Brain (organoid and tissue), 16 donors: ENCODE measurements at places on chromosomes 5 and 9.

DNA sequence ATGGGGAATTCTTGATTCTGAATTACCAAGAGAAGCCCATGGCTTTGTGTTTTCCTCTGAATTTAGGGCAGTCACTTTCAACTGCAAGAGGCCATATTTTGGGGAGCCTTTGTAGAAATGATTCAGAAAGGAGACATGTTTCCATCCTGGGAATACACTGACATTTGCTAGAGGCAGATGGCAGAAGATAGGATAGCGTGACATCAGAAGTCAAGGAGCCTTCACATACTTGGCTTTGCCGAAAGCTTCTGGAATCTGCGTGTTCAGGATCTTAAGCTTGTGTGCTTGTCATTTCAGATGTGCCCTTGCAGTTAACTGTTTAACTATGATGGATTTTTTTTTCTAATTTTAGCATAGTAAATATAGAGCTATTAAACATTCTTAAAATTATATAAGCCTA is 296.2 kb downstream of the ARHGEF28 start:
- no peak for DNase-seq

- DNase-seq: no peak
These were observed 612.5 kb downstream of the EFNA5 start for GRCh38 chr5:107058235-107058634.

DNA sequence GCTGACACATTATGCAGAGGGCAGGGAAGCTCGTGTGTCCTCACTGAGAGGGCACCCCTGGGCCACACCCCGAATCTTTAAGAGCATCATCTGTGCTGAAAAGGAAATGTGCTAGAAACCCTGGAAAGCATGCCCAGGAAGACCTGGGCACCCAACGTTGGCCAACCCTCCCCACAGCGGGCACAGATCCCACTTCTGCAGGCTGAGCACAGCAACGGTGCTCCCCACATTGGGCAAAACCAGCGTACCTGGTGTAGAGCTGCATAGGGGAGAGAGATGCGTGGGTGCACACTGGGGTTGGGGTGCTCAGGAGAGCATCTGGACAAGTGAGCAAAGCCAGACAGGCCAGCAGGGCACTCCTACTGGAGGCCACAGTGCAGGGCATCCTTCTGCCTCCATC is 32.6 kb downstream of the ROR2 start:
- DNase-seq: no peak

- DNase-seq: no peak
These were observed 43.1 kb upstream of the NAA35 start for GRCh38 chr9:85897848-85898247.

DNA sequence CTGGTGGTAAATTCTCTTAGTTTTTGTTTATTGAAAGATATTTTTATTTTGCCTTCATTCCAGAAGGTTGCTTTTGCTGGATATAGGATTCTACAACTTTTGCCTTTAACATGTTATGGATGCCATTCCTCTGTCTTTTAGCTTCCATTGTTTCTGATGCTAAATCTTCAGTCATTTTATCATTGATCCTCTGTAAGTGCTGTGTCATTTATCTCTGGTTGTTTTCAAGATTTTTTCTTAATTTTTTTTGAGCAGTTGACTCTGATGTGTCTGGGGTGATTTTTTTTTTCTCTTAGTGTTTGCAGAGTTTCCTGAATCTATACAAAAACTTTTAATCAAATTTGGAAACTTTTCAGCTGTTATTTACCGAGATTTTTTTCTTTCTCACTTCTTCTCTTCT is 6.4 kb downstream of the CARD6 start:
- DNase-seq: no peak

DNA sequence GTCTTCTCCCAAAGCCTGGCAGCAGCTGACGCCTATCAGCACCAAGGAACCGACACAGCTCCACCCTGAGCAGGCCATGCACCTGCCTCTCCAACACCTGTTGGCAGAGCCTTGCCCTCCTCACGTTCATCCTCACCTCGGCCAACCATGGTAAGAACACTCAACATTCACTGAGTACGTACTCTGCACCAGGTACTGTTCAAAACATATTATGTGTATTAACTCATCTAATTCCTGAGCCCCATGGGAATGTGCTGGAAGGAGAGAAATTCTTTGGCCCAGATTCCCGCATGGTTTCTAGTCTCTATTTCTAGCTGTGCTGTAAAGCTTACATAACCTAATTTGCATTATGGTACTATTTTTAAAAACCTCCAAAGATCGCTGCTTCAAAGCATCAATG is 86.1 kb downstream of the GPR21 start:
- DNase-seq: peak; percentile 77

DNA sequence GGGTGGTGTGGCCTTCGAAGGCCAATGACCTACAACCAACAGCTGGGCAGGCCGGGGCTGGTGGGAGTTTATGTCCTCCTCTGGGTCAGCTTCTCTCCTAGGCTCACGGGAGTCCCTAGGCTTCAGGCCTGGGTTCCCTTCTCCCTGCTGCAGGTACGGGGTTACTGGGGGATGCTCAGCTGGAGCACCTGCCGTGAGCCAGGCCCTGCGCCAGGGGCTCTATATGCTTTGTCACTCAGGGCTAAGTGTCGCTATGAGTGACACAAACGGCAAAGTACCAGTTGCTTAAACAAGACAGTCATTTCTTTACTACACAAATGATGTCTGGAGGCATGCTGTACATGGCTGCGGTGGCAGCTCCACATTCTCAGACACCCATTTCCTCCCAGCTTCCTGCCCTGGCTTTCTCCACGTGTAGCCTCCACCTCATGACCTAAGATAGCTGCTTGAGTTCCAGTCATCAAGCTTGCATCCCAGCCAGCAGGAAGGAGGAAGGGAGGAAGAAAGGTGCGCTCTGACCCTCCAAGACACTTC is 22.5 kb upstream of the NINJ1 start:
- DNase-seq: no peak

GRCh38 chr9:133514460-133515239 is 10.1 kb downstream of the MYMK start:
- DNase-seq: peak; percentile 48

GRCh38 chr5:81994679-81995078 is 22.9 kb downstream of the ATG10 start:
- no peak for DNase-seq

- no peak for DNase-seq
These were observed 1058.7 kb upstream of the WWC1 start for GRCh38 chr5:167232675-167233311.

GRCh38 chr5:75524071-75524470 is 12.4 kb downstream of the POLK start:
- DNase-seq: no peak

DNA sequence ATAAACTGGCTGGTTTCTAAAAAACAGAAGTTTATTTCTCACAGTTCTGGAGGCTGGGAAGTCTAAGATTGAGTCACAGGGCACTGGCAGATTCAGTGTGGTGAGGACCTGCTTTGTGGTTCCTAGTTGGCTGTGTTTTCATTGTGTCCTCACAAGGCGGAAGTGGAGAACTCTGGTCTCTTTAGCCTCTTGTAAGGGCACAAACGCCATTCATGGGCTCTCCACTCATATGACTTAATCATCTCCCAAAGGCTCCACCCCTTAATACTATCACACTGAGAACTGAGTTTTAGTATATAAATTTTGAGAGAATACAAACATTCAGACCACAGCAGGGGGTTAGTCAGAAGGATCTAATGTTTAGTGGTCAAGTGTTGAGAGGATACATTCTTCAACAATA is 208.2 kb downstream of the SEC61B start:
- no peak for DNase-seq

GRCh38 chr9:136292591-136293448 is 11.1 kb downstream of the CCDC187 start:
- no peak for DNase-seq

DNA sequence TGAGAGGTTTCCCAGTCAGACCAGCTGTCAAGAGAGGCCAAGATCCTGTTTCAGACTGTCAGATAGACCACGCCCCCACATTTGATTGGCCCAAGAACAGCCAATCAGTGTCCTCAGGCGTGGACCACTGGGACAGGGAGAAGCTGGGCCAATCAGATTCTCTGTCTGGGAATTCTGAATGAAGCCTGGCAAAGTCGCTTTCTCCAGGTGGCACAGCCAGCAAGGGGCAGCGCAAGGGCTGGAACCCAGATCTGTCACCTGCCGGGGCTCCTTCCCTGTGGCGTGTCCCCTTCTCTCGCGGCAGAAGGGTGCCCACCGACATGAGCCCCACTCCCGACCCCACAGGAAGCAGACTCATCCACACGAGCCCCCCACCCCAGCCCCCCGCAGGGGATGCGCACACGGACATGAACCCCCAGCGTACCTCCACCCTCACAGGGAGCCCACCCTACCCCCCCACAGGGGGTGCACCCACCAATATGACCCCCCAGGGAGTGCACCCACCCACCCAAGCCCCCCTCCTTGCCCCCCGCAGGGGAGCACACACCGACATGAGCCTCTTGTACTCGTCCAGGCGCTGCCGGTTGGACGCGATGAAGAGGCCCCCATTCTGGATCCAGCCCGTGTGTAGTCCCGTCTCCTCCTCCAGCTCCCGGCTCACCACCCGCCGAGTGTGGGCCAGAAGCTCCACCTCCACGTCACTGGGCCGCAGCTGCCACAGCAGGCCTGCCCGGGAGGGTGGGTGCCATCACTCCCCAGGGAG is 6.1 kb downstream of the SARDH start:
- peak; percentile 25 for DNase-seq

DNA sequence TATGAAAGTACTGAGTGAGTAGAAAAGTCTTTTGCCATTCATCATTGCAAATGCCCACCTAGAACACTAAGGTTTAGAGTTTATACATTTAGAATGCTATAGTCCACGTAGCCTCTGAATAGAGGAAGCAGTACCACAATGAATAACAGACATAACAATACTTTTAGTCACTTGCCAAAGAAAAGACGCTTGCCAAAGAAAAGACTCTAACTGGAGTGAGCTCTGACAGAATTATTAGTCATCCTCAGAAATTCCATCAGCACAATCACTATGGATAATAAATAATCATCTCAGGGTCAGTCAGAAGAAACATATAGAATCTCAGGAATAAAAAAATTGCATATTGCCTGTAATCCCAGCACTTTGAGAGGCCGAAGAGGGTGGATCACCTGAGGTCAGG is 168.5 kb upstream of the TARS1 start:
- no peak for DNase-seq

GRCh38 chr5:31186672-31187267 is 6.7 kb upstream of the CDH6 start:
- peak; percentile 64 for DNase-seq

DNA sequence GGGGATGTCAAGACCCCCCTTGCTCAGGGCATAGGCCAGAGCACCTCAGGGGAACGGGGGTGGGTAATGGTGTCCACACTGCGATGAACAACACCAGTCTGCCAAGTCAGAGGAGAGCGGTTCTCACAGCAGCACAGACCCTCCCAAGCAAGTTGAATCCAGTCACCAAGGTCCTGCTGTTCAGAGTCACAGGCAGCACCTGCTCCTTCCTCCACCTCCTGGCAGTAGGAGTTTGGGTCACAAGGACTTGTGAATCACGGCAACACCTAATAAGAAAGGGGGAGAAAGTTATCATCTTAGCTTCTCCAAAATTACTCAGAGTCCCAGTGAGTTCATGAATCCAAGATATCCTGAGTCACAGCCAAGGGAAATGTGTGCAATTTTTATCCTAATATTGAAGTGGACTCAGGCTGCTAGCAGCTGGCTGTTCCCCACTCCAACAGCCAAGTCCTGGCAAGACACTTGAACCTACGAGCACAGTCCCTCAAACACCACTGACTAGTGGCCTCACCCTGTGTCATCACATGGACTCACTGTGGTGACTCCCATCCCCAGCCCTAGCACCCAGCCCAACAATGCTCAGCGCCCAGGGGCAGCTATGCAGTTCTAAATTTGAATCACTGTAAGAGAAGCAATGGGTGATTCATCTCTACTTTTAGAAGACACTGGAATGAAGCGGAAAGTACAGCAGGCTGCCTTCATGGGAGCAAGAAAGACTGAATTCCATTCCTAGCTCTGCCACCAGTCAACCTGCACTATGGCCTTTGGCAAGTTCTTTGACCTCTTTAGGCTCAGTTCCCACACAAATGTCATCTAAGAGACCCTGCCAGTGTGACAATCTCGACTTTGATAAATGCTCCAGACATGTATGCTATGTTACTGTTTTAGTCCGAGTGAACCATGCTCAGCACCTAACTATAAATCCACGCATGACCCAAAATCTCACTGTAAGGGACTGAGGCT is 113.7 kb downstream of the KLHL3 start:
- DNase-seq: no peak

DNA sequence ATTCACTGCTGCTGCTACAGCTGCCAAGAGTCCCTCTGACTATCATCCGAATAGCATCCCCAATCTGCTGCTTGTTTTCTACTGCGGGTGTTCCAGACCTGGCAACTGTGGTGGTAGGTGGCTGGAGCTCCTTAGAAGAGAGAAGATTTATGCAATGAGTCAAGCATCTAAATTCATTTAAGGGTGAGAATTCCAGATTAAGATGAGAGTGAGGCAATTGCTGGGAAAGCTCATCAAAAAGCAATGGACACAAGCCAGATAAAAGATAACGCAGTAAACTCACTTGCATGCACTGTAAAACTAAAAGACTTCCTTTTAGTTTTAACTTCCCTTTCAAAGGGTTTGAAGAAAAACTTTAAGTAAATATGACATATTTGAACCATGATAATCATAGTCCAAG is 3.9 kb downstream of the PLK2 start:
- DNase-seq: no peak

DNA sequence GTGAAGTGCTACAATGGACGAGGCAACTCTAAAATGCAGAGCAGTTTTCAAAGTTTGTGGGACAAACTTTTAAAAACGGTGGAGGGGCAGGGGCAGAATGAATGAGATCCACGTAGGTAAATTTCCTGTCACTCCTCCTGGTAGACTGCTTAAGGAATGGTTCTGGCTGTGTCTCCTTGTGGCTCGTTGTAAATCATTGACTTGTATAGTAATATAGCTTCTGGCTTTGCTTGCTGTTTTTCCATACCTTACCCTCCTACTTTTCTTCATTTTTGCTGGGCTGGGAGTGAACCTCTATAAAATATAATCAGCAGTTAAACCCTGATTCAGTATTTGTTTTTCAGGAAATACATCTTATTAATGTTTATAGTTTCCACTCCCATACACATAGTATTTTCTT is 235.7 kb downstream of the TUSC1 start:
- no peak for DNase-seq
